ENCODE measurements at places on chromosomes 13 and 19. TPM values are rescaled to one million over a fixed set of nuclear protein-coding genes. Genes with fewer than 3 reads are reported as not detected.

DNA sequence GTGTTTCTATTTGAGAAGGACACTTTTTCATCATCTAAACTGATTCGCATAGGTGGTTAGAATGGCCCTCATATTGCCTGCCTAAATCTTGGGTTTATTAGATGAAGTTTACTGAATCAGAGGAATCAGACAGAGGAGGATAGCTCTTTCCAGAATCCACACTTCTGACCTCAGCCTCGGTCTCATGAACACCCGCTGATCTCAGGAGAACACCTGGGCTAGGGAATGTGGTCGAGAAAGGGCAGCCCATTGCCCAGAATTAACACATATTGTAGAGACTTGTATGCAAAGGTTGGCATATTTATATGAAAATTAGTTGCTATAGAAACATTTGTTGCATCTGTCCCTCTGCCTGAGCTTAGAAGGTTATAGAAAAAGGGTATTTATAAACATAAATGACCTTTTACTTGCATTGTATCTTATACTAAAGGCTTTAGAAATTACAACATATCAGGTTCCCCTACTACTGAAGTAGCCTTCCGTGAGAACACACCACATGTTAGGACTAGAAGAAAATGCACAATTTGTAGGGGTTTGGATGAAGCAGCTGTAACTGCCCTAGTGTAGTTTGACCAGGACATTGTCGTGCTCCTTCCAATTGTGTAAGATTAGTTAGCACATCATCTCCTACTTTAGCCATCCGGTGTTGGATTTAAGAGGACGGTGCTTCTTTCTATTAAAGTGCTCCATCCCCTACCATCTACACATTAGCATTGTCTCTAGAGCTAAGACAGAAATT lies 103.8 kb downstream of the TNFRSF19 start:
- no peak for DNase-seq
- no peaks in the 10 kb centered on the region for H3K36me3 ChIP-seq
- H3K4me1 ChIP-seq, result no peaks in the 10 kb centered on the region
- H3K27me3 ChIP-seq, result no peaks in the 10 kb centered on the region
- H3K27ac ChIP-seq, result peak overlapping the region; percentile 50

GRCh38 chr19:50513746-50514345 lies at the start of gene ASPDH:
Gene ASPDH (minus strand): TSS chr19:50513913. CDS start chr19:50513823, 90 bp downstream.
- H3K27me3 ChIP-seq, result peaks cover 52% of the 10 kb centered on the region
- no peaks in the 10 kb centered on the region for H3K4me1 ChIP-seq
- no peak within 1 kb of the TSS for H3K27ac ChIP-seq

GRCh38 chr19:3368441-3368795 lies 2.0 kb downstream of the NFIC start:
- no peaks in the 10 kb centered on the region for H3K27me3 ChIP-seq
- no peak overlapping the region for H3K4me3 ChIP-seq
- H3K27ac ChIP-seq, result peak overlapping the region; percentile 95
- H3K4me1 ChIP-seq, result peaks cover 82% of the 10 kb centered on the region
- H3K36me3 ChIP-seq, result no peaks in the 10 kb centered on the region

DNA sequence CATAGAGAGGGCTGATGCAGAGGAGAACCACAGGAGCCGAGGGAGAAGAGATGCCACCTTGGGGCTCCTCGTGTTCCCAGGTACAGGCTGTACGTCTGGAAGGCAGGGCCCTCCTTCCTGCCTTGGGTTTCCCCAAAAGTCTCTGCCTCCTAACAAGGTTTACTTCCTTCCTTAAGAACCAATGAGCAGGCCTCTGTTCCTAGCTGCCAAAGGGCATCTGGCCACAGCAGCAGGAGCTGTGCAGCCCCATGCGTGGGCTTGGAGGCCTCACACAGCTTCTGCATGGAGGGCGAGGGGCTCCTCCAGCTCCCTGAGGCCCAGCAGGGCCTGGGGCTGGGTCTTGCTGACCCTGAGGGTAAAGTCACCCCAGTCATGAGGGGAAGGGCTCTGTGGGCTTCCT lies 40.6 kb upstream of the TSHZ3 start:
- H3K4me3 ChIP-seq, result no peak overlapping the region
- H3K4me1 ChIP-seq, result no peaks in the 10 kb centered on the region
- no peaks in the 10 kb centered on the region for H3K27me3 ChIP-seq
- H3K27ac ChIP-seq, result no peak overlapping the region

GRCh38 chr19:4717966-4718701 lies 5.5 kb downstream of the DPP9 start:
- no peak for DNase-seq
- no peaks in the 10 kb centered on the region for H3K27me3 ChIP-seq
- H3K4me1 ChIP-seq, result peaks cover 66% of the 10 kb centered on the region
- no peak overlapping the region for H3K27ac ChIP-seq
- no peak overlapping the region for H3K4me3 ChIP-seq

DNA sequence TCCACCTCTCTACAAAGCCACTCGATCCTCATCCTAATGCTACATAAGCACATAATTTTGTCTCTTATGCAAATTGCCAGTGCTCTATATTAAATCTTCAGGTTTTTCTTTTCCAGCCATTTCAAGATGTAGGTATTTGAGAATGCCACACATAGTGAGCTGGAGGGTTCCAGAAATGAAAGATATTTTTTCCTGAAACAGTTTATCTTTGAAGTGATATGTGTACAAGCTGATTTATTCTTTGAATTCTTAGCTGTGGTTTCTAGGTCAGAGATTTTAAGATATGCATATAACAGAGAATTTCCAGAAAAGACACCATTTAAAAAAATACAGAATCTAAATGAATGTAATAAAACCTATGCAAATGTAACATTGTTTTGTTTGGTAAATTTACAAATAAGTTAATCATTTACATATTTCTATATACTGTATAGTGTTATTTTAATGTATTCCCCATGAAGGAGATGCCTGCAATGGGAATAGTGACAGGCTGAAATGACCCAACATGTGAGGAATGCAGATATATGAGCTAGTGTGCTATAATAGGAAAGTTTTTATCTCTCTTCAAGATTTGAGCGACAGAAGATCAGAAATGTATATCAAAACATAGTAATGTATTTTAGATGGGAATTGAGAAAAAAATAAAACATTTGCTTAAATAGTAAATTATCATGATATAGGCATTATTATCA lies 570.2 kb downstream of the SLITRK1 start:
- no peak overlapping the region for H3K4me3 ChIP-seq
- H3K27me3 ChIP-seq, result no peaks in the 10 kb centered on the region
- H3K4me1 ChIP-seq, result no peaks in the 10 kb centered on the region

GRCh38 chr13:40126306-40127085 lies 471.0 kb downstream of the COG6 start:
- no peaks in the 10 kb centered on the region for H3K36me3 ChIP-seq
- H3K4me1 ChIP-seq, result peaks cover 4% of the 10 kb centered on the region
- H3K27ac ChIP-seq, result no peak overlapping the region
- no peaks in the 10 kb centered on the region for H3K27me3 ChIP-seq
- H3K4me3 ChIP-seq, result no peak overlapping the region

GRCh38 chr13:26054896-26055295 lies 3.1 kb upstream of the SHISA2 start:
- no peak overlapping the region for H3K27ac ChIP-seq
- no peak for DNase-seq
- H3K27me3 ChIP-seq, result peaks cover 32% of the 10 kb centered on the region
- H3K4me1 ChIP-seq, result peaks cover 24% of the 10 kb centered on the region

GRCh38 chr19:33684538-33685232 lies 62.9 kb downstream of the CHST8 start:
- H3K36me3 ChIP-seq, result no peaks in the 10 kb centered on the region
- H3K27ac ChIP-seq, result no peak overlapping the region
- DNase-seq, result peak; percentile 60
- H3K4me1 ChIP-seq, result no peaks in the 10 kb centered on the region
- no peak overlapping the region for H3K4me3 ChIP-seq

DNA sequence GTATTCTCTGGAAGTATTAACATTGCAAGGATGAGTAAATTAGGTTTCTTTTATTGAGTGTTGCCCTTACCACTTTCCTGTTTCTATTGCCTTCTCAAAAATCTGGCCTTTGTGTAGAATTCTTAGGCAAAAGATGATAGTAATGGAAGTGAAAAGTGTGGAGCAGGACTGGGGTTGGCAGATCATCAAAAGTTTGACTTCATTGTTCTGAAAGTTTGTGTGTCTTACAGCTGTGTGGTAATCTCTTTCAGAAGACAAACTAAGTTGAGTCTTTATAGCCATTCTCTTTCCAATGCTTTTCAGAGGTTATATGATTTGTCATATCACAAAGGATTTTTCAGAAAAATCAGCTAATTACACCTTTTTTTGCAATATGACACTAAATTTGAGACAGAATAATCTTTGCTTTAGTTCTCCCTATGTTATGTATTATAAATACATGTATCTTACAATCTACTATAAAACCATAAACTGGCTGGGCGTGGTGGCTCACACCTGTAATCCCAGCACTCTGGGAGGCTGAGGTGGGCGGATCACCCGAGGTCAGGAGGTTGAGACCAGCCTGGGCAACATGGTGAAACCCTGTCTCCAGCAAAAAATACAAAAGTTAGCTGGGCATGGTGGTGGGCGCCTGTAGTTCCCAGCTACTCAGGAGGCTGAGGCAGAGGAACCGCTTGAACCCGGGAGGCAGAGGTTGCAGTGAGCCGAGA lies 8.7 kb upstream of the KCNRG start:
- H3K4me1 ChIP-seq, result peaks cover 19% of the 10 kb centered on the region
- no peaks in the 10 kb centered on the region for H3K27me3 ChIP-seq
- peaks cover 12% of the 10 kb centered on the region for H3K36me3 ChIP-seq
- H3K4me3 ChIP-seq, result no peak overlapping the region
- DNase-seq, result no peak

DNA sequence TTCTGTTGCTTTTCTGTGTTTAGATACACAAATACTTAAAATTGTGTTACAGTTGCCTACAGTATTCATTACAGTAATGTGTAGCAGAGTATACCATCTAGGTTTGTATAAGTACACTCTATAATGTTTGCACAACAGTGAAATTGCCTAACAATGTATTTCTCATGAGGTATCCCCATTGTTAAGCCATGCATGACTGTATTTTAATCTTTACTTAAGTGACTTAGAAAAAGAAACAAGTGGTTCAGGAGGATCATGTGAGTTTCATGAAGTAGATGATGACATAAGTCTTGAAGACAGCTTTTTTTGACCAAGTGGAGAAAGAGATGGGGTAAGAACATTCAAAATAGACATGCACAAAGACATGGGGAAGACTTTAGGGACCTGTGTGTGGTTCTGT lies 8.4 kb upstream of the KCTD4 start:
- no peak overlapping the region for H3K27ac ChIP-seq
- H3K4me1 ChIP-seq, result no peaks in the 10 kb centered on the region
- no peak for DNase-seq

DNA sequence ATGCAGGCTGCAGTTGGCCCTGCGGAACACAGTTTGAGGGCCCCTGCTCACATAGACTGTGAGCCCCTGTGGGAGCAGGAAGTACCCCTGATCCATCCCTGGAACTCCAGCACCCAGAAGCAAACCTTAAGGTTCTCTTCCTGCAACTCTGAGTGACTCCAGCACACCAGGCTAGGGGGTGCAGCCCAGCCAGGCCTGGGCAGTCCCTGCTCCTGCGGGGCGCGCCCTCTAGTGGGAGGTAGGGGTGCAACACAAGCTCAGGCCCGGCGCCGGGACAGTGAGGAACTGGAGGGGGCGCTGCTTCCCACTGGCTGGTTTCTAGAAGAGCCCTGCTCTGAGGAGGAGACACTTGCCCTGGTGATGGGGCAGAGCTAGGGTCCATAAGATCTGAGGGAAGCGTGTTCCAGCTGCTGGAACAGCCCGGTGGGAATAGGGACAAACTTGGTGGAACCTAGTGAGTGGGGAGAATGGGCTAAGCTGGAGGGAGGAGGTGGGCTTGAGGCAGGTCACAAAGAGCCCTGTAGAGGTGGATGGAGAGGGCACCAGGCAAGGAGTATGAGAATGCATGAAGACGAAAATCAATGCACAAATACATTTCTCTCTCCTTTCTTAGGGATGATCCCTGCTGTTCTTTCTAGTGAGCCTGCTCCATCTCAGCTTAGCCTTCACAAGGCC lies 5.0 kb downstream of the ZSCAN5A start:
- peaks cover 10% of the 10 kb centered on the region for H3K4me1 ChIP-seq
- H3K27me3 ChIP-seq, result no peaks in the 10 kb centered on the region
- DNase-seq, result peak; percentile 87
- H3K27ac ChIP-seq, result no peak overlapping the region
- no peak overlapping the region for H3K4me3 ChIP-seq

- H3K4me3 ChIP-seq, result no peak overlapping the region
- H3K27me3 ChIP-seq, result no peaks in the 10 kb centered on the region
- no peaks in the 10 kb centered on the region for H3K4me1 ChIP-seq
- DNase-seq, result no peak
- no peaks in the 10 kb centered on the region for H3K36me3 ChIP-seq
Observed at GRCh38 chr19:36265856-36266374, 51.0 kb downstream of the ZNF146 start.

The CEACAM7 gene
- total RNA-seq, result not detected

The MZT1 gene
- 7.1 TPM for total RNA-seq

The CSNK1A1L gene
- total RNA-seq, result not detected

The ACP7 gene
- not detected for total RNA-seq

The ZNF443 gene
- 4.5 TPM for total RNA-seq

The RASA3 gene
- total RNA-seq, result 52.0 TPM

The PSG5 gene
- not detected for total RNA-seq

Data from spleen (tissue), 13 donors.